ENCODE measurements at places on chromosomes 4 and X.

DNA sequence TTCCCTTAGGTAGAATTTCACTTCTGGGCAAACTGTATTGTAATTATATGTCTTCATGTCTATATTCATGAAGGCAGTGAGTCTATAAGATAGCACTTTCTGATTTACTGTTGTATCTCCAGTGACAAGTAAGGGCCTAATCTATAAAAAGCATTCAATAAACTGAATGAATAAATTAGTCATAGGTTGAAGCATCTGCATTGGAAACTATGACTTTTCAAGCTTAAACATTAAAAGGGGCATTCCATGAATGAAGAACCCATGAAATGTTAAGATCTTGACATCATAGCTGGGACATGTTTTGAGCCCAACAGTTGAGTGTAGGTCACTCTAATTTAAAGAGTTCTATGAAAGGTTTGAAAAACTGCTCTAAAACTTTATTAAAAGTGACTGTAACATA is 159.3 kb upstream of the LCORL start:
- DNase-seq, result no peak

DNA sequence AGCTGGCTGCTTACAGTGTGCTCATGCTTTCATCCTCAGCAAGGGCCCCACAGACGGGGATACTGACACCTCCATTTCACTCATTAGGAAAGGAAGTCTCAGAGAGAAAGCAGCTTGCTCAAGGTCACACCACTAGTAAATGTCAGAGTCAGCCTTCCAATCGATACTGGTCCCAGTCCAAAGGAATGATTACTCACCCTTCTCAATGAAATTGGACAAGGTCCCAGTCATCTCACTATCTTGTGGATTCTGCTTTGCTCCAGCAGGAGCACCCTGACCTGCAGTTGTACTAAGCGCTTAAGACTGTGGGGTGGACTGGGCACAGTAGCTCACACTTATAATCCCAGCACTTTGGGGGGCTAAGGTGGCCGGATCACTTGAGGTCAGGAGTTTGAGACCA is 132.2 kb upstream of the SLC34A2 start:
- no peak for DNase-seq

DNA sequence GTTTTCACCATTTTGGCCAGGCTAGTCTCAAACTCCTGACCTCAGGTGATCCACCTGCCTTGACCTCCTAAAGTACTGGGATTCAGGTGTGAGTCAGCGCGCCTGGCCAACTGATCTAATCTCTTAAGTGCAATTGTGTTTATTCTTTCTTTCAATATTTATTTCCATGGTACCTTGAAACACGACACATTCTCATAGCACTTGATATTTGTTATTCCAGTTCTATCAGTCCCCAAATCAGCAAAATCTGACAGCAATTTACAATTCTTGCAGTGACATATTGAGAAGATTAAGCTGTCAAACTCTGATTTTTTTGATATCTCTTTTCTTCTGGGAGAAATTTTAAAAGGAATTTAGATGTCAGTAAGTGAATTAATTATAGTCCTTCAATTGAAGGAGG is 218.1 kb upstream of the FAT4 start:
- no peak for DNase-seq

DNA sequence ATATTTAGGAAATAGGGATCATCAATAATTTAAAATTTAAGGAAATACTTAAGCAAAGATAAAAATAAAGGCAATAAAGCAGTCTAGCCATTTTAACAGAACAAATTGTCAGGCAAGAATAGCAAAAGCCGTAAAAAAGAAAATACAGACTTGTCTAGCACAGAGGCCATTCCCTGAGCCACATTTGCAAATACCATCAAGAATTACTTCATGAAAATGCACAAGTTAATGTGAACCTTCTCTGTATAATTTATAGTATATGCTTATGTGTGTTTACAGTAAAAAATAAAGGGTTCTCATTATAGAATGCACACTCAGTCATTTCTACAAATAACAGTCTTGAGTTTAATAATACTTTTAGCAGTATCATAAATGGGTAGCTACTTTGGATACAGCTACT is 505.9 kb upstream of the CPEB2 start:
- no peak for DNase-seq

DNA sequence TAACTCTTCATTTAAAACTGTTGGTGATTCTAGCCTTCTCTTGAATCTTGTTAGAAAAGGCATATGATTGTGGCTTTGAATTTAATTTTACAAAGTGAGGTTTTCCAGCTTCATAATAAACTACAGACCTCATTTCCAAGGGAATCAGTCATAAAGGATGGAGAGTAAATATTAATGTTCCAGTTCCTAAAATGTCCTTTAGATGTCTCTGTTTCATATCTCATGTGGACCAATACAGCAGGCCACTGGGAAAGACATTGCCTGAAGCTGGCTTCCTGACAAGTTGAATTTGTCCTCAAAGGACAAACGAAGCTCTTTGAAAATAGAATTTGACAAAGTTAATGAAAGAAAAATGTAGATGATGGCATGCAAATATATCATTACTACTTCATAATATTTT is 125.4 kb downstream of the ZNF330 start:
- DNase-seq, result peak; percentile 76

DNA sequence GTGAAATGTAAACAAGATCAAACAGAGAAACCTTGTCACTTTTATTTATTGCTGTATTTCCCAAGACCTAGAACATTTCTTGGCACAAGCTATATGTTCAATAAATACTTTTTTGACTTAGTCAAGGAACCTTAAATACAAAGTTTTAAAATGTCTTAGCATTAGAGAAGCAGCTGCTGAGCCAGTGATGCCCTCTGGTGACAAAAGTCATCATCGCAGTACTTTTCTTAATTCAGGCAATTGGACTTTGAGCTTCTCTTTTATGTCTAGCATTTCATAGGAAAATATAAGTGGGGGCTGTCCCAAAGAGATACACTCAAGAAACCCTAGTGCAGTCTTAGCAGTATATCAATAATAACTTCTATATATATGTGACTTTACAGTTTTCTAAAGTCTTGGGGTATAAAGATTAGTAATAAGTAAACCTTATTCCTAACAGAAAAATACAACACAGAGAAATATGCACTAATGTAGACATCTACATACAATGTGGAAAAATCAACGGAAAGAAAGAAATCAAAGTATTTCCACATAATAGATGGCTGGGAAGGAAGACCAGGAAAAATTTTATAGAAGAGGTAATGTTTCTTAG is 118.4 kb downstream of the DTHD1 start:
- DNase-seq, result no peak

DNA sequence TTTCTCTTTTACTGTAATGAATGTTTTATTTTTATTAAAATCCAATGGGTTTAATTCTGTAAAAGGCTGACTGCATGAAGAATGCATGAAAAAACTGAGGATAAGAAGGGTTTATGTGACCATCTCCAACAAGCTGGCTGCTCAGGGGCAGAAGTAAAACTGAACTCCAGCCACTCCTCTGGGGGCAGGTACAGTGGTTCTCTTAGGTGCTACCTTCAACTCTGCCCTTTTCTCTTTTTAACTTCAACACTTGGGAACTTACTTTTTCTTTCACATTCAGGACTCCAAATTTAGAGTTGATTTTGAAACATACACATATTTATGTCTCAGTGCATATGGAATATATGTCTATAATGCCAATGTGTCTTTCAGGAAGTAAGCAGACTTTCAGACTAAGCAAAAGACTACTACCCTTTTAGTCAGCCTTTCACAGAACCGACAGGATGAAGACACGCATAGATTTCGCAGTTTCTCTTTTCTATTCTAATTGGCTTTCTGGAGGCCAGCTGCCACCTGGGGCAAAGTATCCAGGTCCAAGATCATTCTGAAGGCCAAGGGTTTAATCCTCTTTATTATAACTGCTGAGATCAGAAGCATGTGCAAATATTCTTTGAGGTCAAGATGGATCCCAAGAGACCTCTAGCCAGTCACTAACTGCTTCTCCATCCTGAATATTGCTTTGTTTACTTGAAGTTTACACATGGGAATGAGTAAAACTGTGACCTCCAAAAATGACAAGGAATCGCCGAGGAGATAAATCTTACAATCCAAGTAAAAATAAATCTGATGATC is 30.7 kb downstream of the HS3ST1 start:
- DNase-seq, result no peak

GRCh38 chr4:134160211-134160610 is 41.4 kb downstream of the PABPC4L start:
- DNase-seq, result no peak

DNA sequence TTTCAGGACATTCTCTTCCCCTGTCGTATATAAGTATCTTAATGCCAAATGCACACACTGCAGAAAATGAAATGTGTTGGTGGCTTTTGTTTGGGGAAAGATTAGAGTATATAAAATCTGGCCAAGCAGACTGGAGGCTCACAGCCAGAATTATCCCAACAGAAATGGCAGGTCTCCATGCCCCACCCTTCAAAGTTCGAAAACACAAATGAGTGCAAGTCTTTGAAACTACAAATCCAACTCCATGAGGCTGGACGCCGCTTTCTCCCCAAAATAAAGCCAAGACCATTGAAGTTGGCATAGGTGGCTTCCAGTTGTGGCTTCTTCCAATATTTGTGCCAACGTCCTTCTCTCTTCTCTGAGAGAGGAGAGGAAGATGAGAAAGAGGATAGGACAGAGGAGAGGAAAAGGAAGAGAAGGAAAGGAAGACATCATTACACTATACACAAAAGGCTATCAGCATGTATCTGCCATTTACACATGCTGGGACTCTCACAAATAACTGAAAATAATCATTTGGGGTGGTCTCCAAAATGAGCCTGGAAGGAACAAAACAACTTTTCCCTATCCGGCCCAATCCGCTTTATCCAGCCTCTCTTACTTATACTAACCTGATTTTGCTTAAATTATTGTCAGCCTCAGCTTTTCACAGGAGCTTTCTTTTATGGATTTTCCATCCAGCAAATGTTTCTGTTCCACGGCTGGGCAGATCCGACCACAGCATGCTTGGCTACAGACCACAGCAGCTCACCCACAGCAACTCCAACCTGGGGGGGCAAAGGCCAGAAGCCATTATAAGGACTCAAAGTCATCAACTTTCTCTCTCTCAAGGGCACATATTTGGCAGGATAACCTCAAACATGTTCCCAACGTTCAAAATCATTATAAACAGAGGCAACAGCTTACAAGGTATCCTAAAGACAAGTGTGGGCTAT is 71.7 kb downstream of the APBB2 start:
- DNase-seq, result no peak

GRCh38 chr4:151808120-151808529 is 47.3 kb upstream of the GATB start:
- no peak for DNase-seq
